Posterior vena cava (tissue), 2 donors: ENCODE measurements at places on chromosomes 6 and 20.

GRCh38 chr6:25419879-25420278 lies 140.7 kb downstream of the CARMIL1 start:
- DNase-seq, result no peak

DNA sequence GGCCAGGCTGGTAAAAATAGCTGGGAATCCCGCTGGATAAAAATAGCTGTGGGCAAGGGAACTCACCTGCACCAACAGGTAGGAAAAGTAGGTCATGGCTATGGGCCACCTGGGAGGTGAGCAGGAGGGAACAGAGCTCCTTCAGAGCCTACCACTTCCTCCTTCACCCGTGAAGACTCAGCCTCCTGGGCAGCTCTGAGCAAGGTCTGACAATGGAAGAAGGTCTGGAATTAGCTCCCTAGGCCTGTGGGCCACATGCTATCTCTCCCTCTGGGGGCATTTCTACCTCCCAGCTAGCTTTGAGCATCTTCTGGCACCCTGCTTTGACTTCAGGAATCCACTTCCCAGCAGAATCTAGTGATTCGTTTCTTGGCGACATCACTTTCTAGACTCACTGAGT lies 153.9 kb downstream of the MRPL14 start:
- DNase-seq, result no peak

GRCh38 chr20:17520583-17520982 lies 10.6 kb downstream of the BFSP1 start:
- no peak for DNase-seq

DNA sequence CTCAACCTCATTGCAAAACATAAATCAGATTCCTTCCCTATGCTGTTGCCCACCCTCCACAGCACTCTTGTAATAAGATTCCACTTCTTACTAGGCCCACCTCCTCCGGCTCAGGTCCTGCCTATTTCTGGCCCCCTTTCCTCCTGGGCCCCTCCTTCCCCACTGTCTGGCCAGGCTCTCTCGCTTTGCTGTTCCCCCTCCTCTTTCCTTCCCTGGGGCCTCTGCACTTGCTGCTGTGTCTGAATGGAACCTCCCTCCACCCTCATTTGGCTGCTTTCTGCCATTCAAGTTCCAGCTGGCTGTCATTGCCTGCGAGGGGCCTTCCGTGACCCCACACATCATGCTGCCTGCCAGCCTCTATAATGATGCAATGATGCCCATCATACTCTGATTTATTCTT lies 38.9 kb downstream of the ARHGAP40 start:
- DNase-seq, result no peak

DNA sequence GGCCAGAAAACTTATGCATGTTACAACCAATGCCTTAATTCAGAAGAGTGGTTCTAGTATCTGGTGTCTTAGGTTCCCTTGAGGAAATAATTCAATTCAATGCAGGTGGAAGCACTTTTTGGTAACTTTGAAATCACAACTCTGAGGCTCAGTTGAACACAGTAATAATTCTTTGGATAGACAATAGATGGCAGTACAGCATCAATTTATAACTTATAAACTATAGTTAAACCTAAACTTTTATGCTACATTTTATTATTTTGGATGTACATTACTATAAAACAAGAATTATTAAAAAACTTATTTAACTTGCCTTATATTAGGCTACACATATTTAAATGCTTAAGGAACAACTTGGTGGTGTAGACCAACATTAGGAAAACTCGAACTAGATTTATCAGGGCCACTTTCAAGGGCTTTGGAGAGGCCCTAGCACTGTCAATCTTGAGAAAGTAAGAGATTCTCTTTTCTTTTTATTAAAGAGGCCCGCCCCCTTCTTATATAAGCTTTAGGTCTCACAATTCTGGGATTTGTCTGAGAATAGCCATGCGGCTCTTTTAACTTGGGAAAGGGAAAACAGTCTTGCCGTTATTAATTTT lies 85.9 kb downstream of the CRYBG1 start:
- no peak for DNase-seq

DNA sequence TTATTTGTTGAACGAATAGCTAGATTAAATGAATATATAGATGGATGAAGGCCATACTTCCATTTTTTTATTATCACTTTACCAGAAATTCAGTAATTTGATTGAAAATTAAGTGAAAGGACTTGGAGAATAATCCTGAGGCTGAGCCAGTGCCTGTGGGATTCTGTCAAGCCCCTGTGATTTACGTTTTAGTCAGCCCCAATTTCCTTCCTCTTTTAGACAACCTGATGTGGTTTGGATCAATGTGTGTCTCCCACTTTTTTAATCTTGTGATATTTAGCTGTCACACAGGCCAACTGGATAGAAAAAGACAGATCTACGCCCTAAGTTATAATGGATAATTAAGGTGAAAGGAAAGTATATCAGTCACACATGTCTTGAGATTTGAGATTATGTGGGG lies 188.8 kb downstream of the EDN1 start:
- DNase-seq, result no peak

- DNase-seq, result no peak
Measured at GRCh38 chr6:23218751-23219150, 649.4 kb downstream of the HDGFL1 start.

GRCh38 chr20:4713401-4713800 lies 8.3 kb upstream of the PRND start:
- DNase-seq, result no peak

GRCh38 chr20:40690836-40691565 lies 2.0 kb upstream of the MAFB start:
- no peak for DNase-seq

- DNase-seq, result no peak
Measured at GRCh38 chr6:157512382-157512682, 131.3 kb downstream of the ZDHHC14 start.

- DNase-seq, result no peak
Measured at GRCh38 chr6:29584821-29585220, at the start of gene OR2H2. OR2H2 (plus strand) TSS chr6:29585121; CDS start chr6:29587945, 2,824 bp downstream.

- DNase-seq, result no peak
Measured at GRCh38 chr6:25918083-25918683, 12.3 kb downstream of the SLC17A2 start.

- no peak for DNase-seq
Measured at GRCh38 chr20:35560105-35560511, 18.2 kb downstream of the ERGIC3 start.

- no peak for DNase-seq
Measured at GRCh38 chr20:61623451-61623850, 371.4 kb downstream of the CDH4 start.
